ENCODE measurements at places on chromosomes 7 and 10. TPM values are rescaled to one million over a fixed set of nuclear protein-coding genes. Genes with fewer than 3 reads are reported as not detected.
A peak's percentile ranks its signal among the peaks of the same experiment; 100 is the strongest.

- H3K27me3 ChIP-seq, result no peaks in the 10 kb centered on the region
- no peak overlapping the region for H3K27ac ChIP-seq
- H3K4me3 ChIP-seq, result no peak overlapping the region
- H3K4me1 ChIP-seq, result no peaks in the 10 kb centered on the region
- H3K36me3 ChIP-seq, result no peaks in the 10 kb centered on the region
- DNase-seq, result peak; percentile 6
Observed at GRCh38 chr10:46240684-46241565, 45.9 kb upstream of the ANTXRL start.

DNA sequence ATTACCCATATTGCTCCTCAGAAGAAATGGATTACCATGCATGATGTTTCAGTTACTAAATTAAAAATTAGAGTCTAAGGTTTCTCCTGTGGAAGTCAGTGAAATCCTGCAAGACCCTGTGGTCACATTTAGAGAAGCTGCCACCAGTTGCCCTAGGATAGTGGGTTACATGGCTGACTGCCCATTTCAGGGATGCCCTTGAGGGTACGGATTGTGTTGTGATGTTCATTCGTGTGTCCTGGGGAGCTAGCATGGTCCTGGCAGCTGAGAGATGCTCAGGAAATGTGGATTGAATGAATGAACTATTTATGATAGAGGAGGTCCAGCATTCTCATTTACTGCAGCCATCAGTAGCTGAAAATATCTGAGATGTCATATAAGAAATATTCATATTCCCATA, 55.1 kb downstream of the TMEM178B start:
- H3K27me3 ChIP-seq, result no peaks in the 10 kb centered on the region
- no peaks in the 10 kb centered on the region for H3K36me3 ChIP-seq
- H3K27ac ChIP-seq, result no peak overlapping the region
- H3K4me1 ChIP-seq, result no peaks in the 10 kb centered on the region
- DNase-seq, result no peak

- no peak for DNase-seq
- H3K27ac ChIP-seq, result no peak overlapping the region
- no peak overlapping the region for H3K4me3 ChIP-seq
- H3K36me3 ChIP-seq, result no peaks in the 10 kb centered on the region
- no peaks in the 10 kb centered on the region for H3K27me3 ChIP-seq
- no peaks in the 10 kb centered on the region for H3K4me1 ChIP-seq
Observed at GRCh38 chr7:30760514-30761213, 8.7 kb downstream of the INMT start.

DNA sequence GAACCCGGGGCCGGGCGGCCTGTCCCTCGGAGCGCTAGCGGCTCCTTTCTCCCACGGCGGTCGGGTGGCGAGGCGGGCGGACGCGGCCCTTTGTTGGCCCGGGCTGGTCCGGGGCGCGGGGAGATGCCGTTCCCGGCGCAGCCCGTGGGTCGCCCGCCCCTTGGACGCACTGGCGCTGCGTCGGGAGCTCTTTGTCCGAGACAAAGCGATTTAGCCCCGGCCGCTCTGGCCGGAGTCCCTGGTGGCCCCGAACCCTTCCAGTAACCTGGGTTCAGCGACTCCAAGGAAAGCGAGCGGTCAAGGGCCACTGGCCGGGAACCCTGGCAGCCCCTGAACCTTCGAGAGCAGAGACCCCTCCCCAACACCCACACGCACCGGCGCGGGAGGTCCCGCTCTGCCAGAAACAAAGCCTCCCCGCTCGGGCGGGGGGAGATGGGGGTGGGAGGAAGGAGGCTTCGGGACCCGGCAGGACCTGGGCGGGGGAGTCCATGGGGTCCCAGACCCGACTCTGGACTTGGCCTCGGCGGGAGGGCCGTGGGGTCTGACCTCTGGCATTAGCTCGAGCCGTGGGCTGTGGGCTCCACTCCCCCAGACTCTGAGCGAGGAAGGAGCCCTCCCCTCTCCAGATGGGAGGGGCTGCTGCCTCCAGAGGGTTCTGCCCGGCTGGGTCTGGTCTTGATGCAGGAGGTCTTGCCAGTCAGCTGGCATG, 836 bp downstream of the DPYSL4 start:
- H3K36me3 ChIP-seq, result no peaks in the 10 kb centered on the region
- H3K27me3 ChIP-seq, result peaks cover 33% of the 10 kb centered on the region
- peaks cover 10% of the 10 kb centered on the region for H3K4me1 ChIP-seq
- no peak overlapping the region for H3K27ac ChIP-seq
- H3K4me3 ChIP-seq, result peak overlapping the region; percentile 9

- H3K27me3 ChIP-seq, result no peaks in the 10 kb centered on the region
- H3K27ac ChIP-seq, result no peak overlapping the region
- no peaks in the 10 kb centered on the region for H3K4me1 ChIP-seq
- H3K36me3 ChIP-seq, result no peaks in the 10 kb centered on the region
- DNase-seq, result no peak
Observed at GRCh38 chr7:37028909-37029440, 304.7 kb upstream of the AOAH start.

DNA sequence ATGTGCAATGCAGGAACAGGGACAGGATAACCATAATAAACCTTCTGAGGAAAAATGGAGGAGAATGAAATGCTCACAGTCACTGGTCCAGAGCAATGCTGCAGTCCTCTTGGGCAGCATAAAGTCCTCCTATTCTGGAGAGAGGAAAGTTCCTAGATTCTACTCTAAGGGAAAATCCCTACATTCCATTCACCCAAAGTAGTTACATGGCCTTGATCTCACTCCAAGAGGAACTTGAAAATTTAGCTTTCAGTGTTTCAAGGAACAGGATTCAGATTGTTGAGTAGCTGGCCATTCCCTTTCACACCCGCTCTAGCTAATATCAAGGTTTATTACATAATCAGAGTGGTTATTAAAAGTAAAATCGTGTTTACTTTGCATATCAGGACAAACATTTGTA, 168.3 kb downstream of the CHRM2 start:
- H3K27ac ChIP-seq, result no peak overlapping the region
- no peaks in the 10 kb centered on the region for H3K4me1 ChIP-seq
- no peaks in the 10 kb centered on the region for H3K27me3 ChIP-seq
- no peaks in the 10 kb centered on the region for H3K36me3 ChIP-seq
- H3K4me3 ChIP-seq, result no peak overlapping the region

DNA sequence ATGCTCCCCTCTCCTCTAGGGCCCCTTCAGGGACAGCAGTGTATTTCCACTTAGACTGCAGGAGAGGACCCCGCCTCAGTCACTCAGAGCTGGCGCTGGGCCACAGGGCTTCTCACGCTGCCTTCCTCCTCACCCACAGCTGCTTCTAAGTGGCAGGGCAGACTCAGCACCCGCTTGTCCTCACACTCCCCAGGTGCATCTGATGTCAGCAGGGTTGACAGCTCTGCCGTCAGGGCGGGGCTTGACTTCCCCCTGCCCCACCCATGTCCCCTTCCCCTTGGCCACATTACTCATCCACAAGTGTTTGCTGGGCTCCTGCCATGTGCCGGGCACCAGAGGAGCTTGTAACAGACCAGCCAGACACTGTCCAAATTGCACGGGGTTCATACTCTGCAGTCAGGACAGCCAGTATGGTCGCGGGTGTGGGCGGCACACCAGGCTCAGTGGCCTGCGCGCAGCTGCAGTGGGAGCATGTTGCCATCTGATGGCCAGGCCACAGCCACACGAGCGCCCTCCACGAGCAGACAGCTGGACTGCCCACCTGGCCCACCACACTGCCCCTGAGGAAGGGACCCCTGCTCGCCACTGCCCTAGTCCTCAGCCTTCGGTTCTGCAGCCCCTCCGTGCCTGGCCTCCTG, 29.3 kb upstream of the TTYH3 start:
- H3K27me3 ChIP-seq, result no peaks in the 10 kb centered on the region
- no peak overlapping the region for H3K4me3 ChIP-seq
- no peak overlapping the region for H3K27ac ChIP-seq
- no peaks in the 10 kb centered on the region for H3K4me1 ChIP-seq

GRCh38 chr10:24680647-24681524, 42.8 kb downstream of the ARHGAP21 start:
- no peak overlapping the region for H3K4me3 ChIP-seq
- no peak for DNase-seq
- no peak overlapping the region for H3K27ac ChIP-seq
- H3K36me3 ChIP-seq, result no peaks in the 10 kb centered on the region
- H3K27me3 ChIP-seq, result no peaks in the 10 kb centered on the region

GRCh38 chr10:26703974-26704373, 6.5 kb downstream of the PDSS1 start:
- DNase-seq, result no peak
- no peak overlapping the region for H3K4me3 ChIP-seq
- H3K27ac ChIP-seq, result no peak overlapping the region
- no peaks in the 10 kb centered on the region for H3K36me3 ChIP-seq
- H3K27me3 ChIP-seq, result no peaks in the 10 kb centered on the region
- H3K4me1 ChIP-seq, result peaks cover 7% of the 10 kb centered on the region

- no peak overlapping the region for H3K4me3 ChIP-seq
- H3K27ac ChIP-seq, result no peak overlapping the region
- H3K27me3 ChIP-seq, result no peaks in the 10 kb centered on the region
- no peak for DNase-seq
Observed at GRCh38 chr7:49817279-49817678, 43.8 kb downstream of the VWC2 start.

GRCh38 chr7:51316666-51317581, at the start of gene COBL:
COBL (minus strand) TSS chr7:51316809; CDS start chr7:51316633, 176 bp downstream.
- peaks cover 4% of the 10 kb centered on the region for H3K27me3 ChIP-seq
- no peaks in the 10 kb centered on the region for H3K4me1 ChIP-seq
- peak within 1 kb of the TSS; percentile 58 for H3K4me3 ChIP-seq
- H3K27ac ChIP-seq, result peak within 1 kb of the TSS; percentile 66
- H3K36me3 ChIP-seq, result no peaks in the 10 kb centered on the region

DNA sequence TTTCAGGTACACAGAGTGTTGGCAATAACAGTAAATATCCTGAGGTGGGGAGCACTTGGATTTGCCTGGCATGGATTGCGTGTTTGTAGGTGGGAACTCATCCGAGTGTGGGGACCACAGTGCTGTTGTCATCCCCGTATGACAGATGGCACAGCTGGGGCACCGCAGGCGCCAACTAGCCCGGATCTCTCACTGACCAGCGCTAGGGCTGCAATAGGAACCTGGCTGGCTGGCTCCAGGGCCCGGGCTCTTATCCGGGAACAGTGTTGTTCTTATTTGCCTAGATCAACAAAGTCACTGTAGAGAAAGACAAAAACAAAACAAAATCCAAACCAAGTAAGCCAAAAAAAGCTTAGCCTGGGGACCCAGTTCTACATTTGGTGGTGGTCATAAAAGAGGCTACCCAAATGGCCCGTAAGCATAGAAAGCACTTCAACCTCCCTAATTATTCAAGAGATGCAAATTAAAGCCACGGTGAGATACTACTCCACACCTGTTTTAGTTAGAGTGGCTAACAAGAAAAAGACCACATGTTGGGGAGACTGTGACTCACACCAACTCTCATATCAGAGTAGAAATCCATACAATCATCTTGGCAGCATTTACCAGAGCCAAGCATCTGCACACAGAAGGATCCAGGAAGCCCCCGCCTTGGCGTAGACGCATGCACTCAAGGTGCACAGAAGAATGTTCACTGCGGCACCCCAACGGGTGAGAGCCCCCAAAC, 27.2 kb upstream of the PFKFB3 start:
- no peaks in the 10 kb centered on the region for H3K4me1 ChIP-seq
- no peak overlapping the region for H3K4me3 ChIP-seq
- no peak for DNase-seq
- no peaks in the 10 kb centered on the region for H3K27me3 ChIP-seq
- no peaks in the 10 kb centered on the region for H3K36me3 ChIP-seq
- no peak overlapping the region for H3K27ac ChIP-seq

DNA sequence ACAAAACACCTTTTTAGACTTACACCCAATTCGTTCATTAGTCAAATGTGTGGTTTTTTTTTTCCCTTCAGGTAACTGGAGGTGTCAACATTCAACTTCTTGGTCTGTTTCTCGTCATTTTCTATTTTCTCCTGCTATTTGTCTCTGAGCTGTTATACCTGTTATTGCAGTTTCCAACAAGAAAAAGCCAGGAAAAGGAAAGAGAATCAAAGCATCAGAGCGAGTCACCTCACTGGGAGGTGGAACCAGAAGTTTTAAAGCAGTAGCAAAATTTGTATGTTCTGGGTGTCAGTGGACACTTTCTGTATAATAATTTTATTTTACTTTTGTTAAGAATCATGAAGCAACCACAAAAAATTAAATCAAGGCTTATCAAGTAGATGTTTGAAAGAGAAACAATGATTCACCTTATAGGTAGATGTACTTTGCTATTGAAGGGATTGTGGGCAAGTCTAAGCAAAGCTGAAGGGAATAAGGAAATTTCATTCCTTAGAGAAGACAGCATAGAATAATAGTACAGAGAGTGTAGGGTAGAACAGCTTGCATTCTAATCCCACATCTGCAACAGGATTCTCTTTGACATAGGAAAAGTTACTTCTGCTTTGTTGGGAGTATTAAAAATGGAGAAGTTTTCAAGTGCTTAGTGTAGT, 675.8 kb downstream of the PCDH15 start:
- no peaks in the 10 kb centered on the region for H3K4me1 ChIP-seq
- no peaks in the 10 kb centered on the region for H3K36me3 ChIP-seq
- H3K27ac ChIP-seq, result no peak overlapping the region
- no peak overlapping the region for H3K4me3 ChIP-seq
- DNase-seq, result no peak

DNA sequence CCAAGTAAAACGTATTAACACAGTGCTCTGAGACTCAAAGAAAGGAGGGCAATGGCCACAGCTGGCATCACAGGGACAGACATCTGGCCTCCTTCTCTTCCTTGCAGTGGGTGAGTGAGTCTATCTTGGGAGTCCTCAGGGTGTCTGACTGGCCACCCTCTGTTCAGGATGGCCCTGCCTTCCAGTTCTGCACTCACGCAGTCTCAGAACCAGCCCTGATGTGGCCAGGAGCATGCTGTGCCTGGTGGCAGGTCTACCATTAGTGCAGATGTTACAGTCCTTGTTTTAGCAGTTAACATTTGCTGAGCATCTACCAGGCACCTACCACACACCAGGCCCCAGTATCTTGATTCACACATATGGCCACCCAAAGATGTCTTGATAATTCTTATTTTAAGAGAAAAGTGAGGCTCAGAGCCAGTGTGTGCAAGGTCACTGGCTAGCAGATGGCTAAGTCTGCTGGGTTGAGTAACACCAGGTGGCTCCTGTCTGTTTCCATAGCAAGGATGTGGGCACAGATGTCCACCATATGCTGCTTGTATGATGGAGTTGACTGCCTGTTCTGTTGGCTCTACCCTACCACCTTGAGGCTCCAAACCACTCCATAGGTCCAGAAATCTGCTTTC, 23.2 kb upstream of the ARHGAP22 start:
- H3K4me1 ChIP-seq, result no peaks in the 10 kb centered on the region
- no peaks in the 10 kb centered on the region for H3K36me3 ChIP-seq
- H3K4me3 ChIP-seq, result no peak overlapping the region
- no peak overlapping the region for H3K27ac ChIP-seq

DNA sequence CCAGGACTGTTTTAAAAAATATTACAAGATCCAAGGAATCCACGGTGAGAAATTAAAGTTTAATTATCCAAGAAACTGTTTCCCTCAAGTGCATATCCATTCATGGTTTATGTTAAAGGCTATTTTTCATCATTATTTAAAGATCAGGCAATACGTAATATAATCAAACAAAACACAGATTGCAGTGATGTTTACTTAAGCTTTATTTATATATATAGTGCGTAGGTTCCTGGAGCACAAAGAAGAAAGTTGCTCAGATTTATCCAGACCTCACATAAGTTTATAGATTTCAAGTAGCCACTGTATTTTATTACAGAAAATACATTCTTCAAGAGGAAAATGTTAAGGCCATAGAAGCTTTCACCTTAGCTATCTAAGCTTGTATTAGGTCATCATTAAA, 210.0 kb upstream of the KLF14 start:
- H3K4me1 ChIP-seq, result peaks cover 5% of the 10 kb centered on the region
- no peak for DNase-seq
- H3K4me3 ChIP-seq, result peak overlapping the region; percentile 21
- H3K36me3 ChIP-seq, result no peaks in the 10 kb centered on the region
- no peaks in the 10 kb centered on the region for H3K27me3 ChIP-seq

Gene CYP3A5
- 112 TPM for total RNA-seq

Gene UTF1
- total RNA-seq, result not detected

Gene HOGA1
- 0.49 TPM for total RNA-seq

Gene MYH16
- not detected for total RNA-seq

Gene FFAR4
- total RNA-seq, result 48.2 TPM

Gene SPDYE9
- not detected for total RNA-seq

Gene CCDC172
- not detected for total RNA-seq
